Sigmoid colon (tissue), 7 donors: ENCODE measurements at places on chromosomes 5 and 9. TPM values are rescaled to one million over a fixed set of nuclear protein-coding genes. Genes with fewer than 3 reads are reported as not detected.

Gene GPR150
- not detected for total RNA-seq

Gene PDCD1LG2
- total RNA-seq = 2.5 TPM

Gene F2RL1
- 0.16 TPM for total RNA-seq

DNA sequence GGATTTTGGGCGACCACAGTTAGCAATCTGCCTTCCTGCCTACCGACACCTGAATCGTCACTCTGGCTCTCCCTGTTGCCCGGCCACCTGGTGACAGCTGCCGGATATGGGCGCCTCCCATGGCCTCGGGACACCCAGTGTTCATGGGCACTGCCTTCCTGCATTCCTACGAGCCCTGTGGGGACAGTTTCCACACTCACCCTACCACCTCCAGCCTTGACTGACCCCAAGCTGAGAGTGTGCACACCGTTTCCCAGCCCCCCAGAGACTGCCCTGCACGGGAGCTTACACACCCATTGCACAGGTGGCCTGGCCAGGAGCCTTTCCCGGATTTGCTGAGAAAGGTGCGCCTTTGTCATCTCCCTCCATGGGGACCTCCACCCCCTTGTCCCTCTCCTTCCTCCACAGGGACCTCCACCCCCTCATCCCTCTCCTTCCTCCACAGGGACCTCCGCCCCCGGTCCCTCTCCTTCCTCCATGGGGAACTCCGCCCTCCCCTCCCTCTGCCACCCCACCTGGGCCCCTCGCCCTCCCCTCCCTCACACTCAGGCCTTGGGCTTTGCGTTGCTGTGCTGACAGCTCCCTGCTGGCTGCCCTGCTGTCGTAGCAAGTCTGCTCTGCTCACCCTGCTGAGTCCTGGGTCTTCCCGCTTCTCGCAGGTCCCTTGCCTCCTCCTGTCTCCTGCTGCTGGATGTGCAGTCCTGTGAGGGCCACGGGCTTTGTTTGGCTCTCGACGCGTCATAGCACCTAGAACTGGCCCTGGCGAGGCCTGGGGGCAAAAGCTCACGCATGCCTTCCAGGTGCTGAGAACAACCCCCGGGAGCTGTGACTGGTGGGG lies 48.4 kb downstream of the MRPL36 start:
- H3K27ac ChIP-seq = no peak overlapping the region
- H3K27me3 ChIP-seq = no peaks in the 10 kb centered on the region
- no peaks in the 10 kb centered on the region for H3K4me1 ChIP-seq
- H3K4me3 ChIP-seq = no peak overlapping the region

DNA sequence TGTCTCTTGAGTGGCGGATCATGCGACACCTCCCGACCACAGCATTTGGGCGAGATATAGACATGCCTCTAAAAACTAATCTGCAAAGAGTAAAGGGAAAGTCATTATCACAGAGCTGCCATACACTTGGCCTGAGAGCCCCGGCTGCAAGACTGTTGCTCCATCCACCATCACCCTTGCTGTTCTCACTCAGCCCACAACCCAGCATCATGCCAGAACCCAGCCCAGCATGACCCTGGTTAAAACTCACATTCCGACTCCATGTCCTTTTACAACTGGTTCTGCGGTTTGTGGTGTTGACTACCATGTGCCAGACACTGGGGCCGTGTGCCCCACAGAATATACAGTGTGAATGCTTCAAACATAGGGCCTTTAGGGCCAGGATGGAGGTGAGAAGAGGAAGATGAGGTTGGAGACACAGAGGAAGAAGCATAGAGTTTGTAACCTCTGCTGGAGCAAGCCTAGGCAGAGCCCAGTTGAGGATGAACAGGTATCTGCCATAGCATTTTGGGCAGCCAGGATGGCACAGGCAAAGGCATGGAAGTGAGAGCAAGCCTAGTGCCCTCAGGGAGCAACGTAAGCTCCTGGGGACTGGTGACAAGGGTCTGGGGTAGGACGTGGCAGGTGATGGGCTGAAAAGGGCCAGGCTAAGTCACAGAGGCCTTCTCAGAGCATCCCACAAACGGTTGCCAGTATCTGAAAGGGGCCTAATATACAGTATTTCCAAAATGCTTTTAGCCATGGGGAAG lies 37.5 kb upstream of the SMU1 start:
- no peaks in the 10 kb centered on the region for H3K4me1 ChIP-seq
- no peak overlapping the region for H3K27ac ChIP-seq
- DNase-seq = no peak
- no peak overlapping the region for H3K4me3 ChIP-seq

- no peak for DNase-seq
- no peak overlapping the region for H3K4me3 ChIP-seq
- H3K27me3 ChIP-seq = no peaks in the 10 kb centered on the region
- no peak overlapping the region for H3K27ac ChIP-seq
- H3K36me3 ChIP-seq = no peaks in the 10 kb centered on the region
- no peaks in the 10 kb centered on the region for H3K4me1 ChIP-seq
These were observed 2125.8 kb upstream of the WWC1 start for GRCh38 chr5:166165596-166165995.

- H3K27me3 ChIP-seq = no peaks in the 10 kb centered on the region
- peak; percentile 40 for DNase-seq
- H3K36me3 ChIP-seq = no peaks in the 10 kb centered on the region
- H3K27ac ChIP-seq = no peak overlapping the region
These were observed 18.5 kb upstream of the EXOC3 start for GRCh38 chr5:424301-425110.

GRCh38 chr5:153618307-153618706 lies 127.8 kb downstream of the GRIA1 start:
- no peak overlapping the region for H3K27ac ChIP-seq
- no peaks in the 10 kb centered on the region for H3K36me3 ChIP-seq
- H3K4me3 ChIP-seq = no peak overlapping the region
- no peaks in the 10 kb centered on the region for H3K27me3 ChIP-seq

DNA sequence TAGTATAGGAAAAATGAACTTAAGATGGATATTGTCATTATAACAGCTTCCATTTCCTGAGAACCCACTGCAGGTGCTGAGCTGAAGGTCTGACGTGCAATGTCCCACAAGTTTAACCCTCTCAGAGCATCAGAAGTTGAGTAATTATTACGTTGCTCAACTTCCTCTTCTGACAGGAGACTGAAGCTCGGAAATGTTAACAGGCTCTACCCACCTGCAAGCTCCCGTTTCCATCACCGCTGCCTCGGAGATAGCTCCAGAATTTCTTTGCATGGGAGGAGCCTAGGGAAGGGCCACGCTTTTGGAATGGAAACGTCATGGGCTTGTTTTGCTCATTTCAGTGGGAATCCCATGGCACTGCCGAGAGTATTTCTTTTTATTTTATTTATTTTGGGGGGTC lies 1.0 kb upstream of the NTMT1 start:
- peak overlapping the region; percentile 89 for H3K27ac ChIP-seq
- H3K4me3 ChIP-seq = peak overlapping the region; percentile 88
- no peak for DNase-seq
- no peaks in the 10 kb centered on the region for H3K36me3 ChIP-seq
- peaks cover 50% of the 10 kb centered on the region for H3K4me1 ChIP-seq
